ENCODE measurements at places on chromosomes 13 and 19.
A peak's percentile ranks its signal among the peaks of the same experiment; 100 is the strongest.

GRCh38 chr13:101398920-101399319 lies 17.4 kb downstream of the NALCN start:
- DNase-seq: no peak

DNA sequence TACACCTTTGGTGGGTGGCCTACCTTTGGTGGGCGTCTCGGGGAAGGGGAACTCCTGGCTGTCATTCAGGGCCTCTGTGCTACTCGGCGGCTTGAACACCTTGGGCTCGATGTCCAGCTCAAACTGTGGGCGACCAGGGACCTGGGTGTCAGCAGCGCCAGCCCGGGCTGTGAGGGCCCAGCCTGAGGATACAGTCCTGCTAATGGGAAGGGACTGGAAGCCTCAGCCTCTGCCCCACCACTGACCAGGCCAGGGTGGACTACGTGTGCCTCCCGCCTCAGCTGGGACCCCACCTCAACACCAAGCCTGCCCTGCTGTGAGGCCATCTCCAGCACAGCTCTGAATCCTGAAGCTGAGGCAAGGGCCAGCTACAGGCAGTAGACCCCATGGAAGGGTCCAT lies 7.7 kb downstream of the TMEM259 start:
- no peak for DNase-seq

GRCh38 chr13:42086582-42086981 lies 38.1 kb downstream of the DGKH start:
- DNase-seq: no peak

DNA sequence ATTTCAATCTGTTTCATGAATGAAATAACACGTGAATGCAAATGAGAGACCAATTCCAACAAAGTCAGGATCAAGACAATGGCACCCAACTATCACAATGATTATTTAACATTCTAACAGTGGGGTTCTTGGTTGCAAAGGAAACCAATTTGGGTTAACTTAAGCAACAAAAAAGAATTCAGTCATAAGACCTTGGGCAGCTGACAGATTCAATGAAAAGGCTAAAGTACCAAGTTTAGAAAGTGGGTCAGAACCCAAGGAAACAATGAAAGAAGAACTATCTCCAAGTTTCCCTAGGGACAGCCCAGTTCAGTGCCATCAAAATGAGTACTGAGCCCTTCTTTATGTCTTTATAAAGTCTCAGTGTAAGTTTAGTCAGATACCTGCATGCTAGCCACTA lies 17.5 kb upstream of the SIGLEC14 start:
- no peak for DNase-seq

DNA sequence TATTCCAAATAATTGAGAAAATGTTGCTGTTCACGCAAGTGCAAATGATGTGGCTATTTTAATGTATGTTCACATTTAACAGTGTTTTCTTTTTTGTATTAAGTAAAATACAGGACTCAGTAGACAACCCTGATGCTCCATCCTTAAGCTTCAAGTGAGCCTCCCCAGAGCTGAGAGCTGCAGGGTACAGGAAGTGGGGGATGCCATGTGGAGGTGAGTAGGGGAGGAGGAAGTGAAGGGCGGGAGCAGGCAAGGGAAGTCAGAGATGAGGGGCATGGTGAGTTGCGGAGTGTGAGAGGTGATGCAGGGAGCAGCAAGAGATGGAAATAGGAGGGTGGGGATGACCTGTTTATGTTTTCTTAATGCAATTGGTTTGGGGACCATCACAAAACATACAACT lies 711.0 kb downstream of the UQCRFS1 start:
- DNase-seq: no peak

- DNase-seq: peak; percentile 92
Measured at GRCh38 chr19:681029-682019, 5.1 kb downstream of the FSTL3 start.

DNA sequence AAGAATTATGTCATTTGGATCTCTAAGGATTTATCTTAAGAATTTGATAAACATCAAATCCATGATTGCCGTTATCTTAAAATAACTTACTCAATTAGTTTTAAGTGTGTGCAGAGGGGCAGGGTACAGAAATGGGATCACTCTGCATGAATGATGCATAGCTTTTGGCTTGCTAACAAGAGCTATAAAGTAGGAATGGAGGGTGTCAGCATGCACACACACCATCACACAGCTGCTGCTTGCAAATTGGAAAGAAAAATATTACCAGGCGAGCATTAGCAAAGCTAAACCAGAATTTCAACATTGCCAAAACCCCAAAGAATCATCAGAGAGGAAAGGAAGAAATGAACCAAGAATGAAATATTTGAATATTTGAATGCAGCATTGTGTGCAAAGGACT lies 580.6 kb downstream of the LMO7 start:
- DNase-seq: no peak

GRCh38 chr13:97544031-97544765 lies 110.2 kb downstream of the RAP2A start:
- DNase-seq: no peak

GRCh38 chr13:111043575-111043982 lies 71.5 kb upstream of the ARHGEF7 start:
- no peak for DNase-seq

GRCh38 chr19:28869459-28869858 lies 343.5 kb downstream of the UQCRFS1 start:
- no peak for DNase-seq

DNA sequence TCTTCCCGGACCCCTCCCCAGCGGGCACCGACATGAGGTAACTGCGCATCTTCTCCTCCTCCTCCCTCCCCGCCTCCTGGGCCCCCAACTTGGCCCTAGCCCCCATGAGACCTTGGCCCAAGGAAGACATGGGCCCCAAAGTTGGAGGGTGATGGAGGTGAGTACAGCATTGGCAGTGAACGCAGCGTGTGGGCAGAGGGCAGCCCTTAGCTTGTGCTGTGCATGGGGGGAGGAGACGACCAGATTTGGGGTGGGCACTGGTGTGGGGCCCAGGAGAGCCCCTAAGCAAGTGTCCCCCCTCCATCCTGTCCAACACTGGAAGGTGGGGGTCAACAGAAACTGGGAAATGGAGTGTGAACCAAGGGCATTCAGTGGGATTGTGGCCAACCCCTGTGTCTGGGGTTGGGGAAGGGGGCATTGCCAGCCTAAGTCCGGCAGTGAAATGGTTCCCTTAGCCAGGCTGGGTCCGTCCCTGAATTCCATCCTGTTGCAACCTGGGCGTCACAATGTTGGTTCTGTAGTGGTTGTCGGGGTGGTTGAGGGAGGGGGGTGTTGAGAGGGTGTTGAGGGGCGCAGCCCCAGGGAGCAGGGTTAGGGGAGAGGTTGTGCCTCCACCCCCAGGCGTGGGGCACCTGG lies 23.5 kb downstream of the NUMBL start:
- DNase-seq: no peak

- DNase-seq: no peak
Measured at GRCh38 chr13:73664851-73665250, 469.4 kb downstream of the KLF12 start.

GRCh38 chr13:25300861-25301346 lies 521 bp upstream of the NUP58 start:
- DNase-seq: no peak

DNA sequence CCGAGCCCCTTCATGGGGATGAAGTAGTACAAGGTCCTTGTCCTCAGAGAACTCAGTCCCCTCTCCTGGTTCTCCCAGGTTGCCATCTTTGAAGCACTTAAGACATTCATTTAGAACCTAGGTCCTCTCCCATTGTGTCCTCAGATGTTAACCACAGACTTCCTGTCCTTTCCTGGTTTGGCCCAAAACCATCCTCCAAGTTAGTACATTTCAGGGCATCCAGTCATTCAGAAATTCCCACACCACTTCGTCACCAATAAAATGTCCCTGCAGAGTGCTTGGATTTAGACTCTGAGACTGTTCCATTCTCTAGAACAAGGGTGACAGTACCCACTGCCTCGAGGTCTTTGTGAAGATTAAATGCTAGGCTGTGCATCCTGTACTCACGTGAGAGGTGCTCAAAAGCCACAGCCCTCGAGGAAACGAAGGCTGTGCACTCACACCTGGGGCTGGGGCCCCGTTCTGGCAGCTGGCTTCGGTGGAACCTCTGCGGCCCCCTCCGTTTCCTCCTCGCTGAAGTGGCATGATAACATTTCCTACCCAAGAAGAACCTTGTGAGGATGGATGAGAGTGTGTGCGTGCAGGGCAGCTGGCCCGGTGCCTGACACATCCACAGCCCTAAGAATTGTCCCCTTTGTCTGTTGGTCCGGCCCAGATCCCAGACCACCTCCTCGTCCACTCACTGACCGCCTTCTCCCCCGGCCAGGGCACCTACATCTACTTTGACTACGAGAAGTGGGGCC lies 4.7 kb downstream of the LENG1 start:
- no peak for DNase-seq

DNA sequence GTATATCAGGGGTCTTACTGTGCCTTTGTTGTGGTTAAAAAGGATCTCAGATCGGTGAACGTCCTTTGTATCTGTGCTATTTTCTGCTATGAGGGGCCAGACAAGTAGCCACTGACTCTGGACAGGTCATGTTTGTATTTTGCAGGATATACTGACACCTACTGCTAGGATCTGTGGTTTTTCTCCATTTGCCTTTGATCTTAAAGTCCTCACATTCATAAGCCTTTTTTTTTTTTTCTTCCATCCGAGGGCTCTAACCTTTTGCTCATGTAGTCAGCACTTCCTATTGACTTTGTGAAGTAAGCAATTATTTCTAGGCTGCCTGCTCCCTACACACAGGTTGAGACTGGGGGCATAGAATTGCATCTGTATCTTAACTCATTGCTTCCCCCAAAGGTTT lies 106.2 kb downstream of the SLITRK5 start:
- DNase-seq: no peak

DNA sequence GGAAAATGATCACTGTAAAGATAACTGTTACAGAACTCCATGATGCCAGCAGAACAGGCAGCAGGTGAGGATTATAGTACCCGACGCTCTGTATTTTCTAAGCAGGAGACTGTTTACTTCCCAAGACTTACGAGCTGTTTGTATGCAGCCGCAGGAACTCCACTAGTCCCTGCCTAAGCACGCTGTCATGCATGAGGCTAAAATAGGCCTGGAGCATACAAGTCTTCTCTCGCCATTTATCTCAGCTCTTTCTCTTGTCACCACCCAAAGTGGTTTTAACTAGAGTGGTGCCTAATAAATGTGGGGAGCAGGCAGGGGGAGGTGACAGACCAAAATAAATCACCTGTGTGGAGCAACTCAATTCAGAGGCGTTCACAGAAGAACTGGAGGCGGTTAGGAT lies 175.8 kb downstream of the TDRD3 start:
- no peak for DNase-seq

DNA sequence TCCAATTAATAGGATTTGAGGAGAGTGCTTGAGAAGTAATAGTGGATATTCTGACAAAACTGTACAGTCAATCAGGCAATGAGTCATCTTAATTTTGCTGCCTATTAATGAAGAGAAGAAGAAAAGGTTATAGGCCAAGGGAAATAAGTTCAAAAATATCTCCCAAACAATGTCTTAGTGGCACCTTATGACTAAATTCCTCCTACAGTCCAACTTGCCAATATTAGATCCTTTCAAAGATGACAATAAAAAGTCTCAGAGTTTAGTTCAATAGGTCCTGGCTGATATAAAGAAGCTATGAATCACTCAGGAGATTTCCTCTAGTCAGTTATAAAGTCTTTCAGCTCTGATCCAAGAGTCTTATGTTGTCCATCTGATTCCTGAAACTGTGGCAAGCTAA lies 27.9 kb downstream of the UGGT2 start:
- DNase-seq: no peak

DNA sequence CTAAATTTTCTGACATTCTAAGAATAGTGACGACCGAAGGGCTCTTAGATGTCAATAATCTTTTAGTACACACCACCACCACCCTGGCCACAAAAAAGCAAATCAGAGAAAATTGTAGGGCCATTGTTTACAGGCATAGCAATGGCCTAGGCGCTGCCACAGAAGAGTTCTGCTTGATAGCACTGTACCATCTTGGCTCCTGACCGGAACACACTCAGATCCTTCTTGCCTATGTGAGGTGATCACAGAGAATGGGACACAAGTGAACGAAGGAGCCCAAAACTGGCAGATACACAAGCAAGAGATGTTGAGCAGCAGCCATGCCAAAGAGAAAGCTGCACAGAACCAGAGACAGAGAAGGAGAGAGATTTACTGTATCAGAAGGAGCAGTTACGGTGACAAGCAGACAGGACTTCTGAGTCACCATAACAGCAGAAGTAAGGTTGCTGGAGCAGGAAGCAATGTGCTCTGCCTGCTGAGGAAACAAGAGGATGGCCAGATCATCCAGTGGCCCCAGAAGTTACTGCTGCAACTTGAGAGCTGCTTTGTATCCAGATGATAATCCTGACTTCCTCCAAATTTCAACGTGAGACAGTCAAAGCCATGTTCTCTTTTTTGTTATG lies 105.2 kb downstream of the SLITRK6 start:
- no peak for DNase-seq

- no peak for DNase-seq
Measured at GRCh38 chr13:20093951-20094350, 66.9 kb downstream of the GJA3 start.

DNA sequence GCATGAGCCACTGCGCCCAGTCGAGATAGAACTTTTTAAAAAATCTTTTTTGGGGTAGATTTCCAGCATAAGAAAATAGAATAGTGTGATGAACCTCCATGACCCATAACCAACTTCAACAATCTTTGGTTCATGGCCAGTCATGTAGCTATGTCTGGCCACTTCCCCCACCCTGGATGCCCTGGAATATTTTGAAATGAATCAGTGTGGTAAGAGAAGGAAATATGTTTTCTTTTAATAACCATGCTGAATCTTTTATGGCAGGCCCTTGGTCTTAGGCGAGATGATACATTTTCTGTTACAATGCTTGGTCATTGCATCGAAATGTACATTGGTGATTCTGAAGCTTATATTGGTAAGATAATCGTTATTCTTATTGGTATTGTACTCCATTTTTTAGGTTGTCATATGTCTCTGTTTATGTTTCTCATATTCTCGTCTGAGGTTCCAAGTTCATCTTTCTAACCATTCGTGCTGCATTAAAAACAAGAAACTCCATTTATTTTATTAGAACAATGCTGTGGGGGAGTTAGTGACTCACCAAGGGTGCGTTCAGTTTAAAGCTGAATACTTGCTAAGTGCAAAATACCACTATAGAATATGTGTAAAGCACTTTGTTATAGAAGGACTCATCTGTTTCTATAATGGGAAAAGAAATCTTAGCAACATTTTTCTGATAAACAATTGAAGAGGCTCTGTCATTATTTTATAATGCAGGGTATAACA lies 16.4 kb upstream of the UPF3A start:
- DNase-seq: no peak

GRCh38 chr13:110319397-110319773 lies 12.3 kb downstream of the COL4A2 start:
- no peak for DNase-seq

DNA sequence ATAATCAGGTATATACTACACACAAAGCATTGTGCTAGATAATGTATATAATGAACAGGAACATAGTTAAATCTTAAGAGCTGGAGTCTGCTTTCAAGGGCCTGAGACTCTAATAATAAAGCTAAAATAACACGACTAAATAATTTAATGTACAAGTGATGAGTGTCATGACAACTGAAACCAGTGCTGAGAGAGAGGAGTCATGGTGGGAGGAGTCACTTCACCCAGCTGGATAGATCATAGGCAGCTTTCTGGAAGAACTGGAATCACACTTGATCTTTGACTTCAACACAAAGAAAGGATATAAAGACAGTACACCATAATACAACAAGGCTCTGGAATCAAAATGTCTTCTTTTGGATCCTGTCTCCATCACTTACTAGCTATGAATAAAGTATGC lies 7.1 kb downstream of the RBM26 start:
- no peak for DNase-seq

- DNase-seq: no peak
Measured at GRCh38 chr19:30090476-30090875, 148.4 kb downstream of the URI1 start.

GRCh38 chr13:36082806-36083205 lies 48.4 kb downstream of the DCLK1 start:
- no peak for DNase-seq

Measured in stimulated activated CD4-positive, alpha-beta T cell treated with anti-CD3 and anti-CD28 coated beads, Interleukin-12 subunit alpha, Interleukin-12 subunit beta, amount 100 ng/mL, for 24 hours (primary cell).